Thoracic aorta endothelial cell (primary cell): ENCODE measurements at places on chromosomes 11 and 22. TPM values are rescaled to one million over a fixed set of nuclear protein-coding genes. Genes with fewer than 3 reads are reported as not detected.

The POU2AF2 gene
- not detected in 2 replicates for total RNA-seq

The SYT7 gene
- total RNA-seq, result 0.13 and 0.36 TPM in 2 replicates

The CERK gene
- 75.8 and 97.7 TPM in 2 replicates for total RNA-seq

The OR52N4 gene
- total RNA-seq, result not detected in 2 replicates

The SLC5A1 gene
- not detected in 2 replicates for total RNA-seq

The TREH gene
- total RNA-seq, result not detected in 2 replicates

The OR51B2 gene
- not detected in 2 replicates for total RNA-seq

The NARS2 gene
- 20.2 and 22.6 TPM in 2 replicates for total RNA-seq

The NCR3LG1 gene
- total RNA-seq, result 25.0 and 38.1 TPM in 2 replicates

The TMPRSS13 gene
- total RNA-seq, result not detected in 2 replicates

The FAM180B gene
- total RNA-seq, result not detected in 2 replicates

The AP2A2 gene
- total RNA-seq, result 81.3 and 86.6 TPM in 2 replicates

The TSSK2 gene
- not detected in 2 replicates for total RNA-seq

The SLC22A25 gene
- total RNA-seq, result not detected in 2 replicates

The SLC35F2 gene
- total RNA-seq, result 77.3 and 87.6 TPM in 2 replicates

The NAALADL1 gene
- 4.4 and 5.2 TPM in 2 replicates for total RNA-seq

The PLAAT2 gene
- not detected in 2 replicates for total RNA-seq

The CSRP3 gene
- total RNA-seq, result not detected in 2 replicates

The ALG9 gene
- 35.2 and 38.5 TPM in 2 replicates for total RNA-seq

The SIDT2 gene
- 11.0 and 12.8 TPM in 2 replicates for total RNA-seq

The TRIM29 gene
- not detected in 2 replicates for total RNA-seq

The CRYBB3 gene
- total RNA-seq, result not detected in 2 replicates

The OTOG gene
- not detected in 2 replicates for total RNA-seq

The MTA2 gene
- 195 and 203 TPM in 2 replicates for total RNA-seq

The PSMD13 gene
- total RNA-seq, result 184 and 220 TPM in 2 replicates

The IFT27 gene
- total RNA-seq, result 14.4 and 18.1 TPM in 2 replicates

The PEX16 gene
- 21.0 and 21.3 TPM in 2 replicates for total RNA-seq

The TTC36 gene
- 0.27 and 0.50 TPM in 2 replicates for total RNA-seq

The NXPE2 gene
- 0.13 TPM in 1 of 2 replicates, not detected in the other for total RNA-seq

The SLC7A4 gene
- total RNA-seq, result not detected in 2 replicates

The GAB4 gene
- total RNA-seq, result not detected in 2 replicates

The PRR33 gene
- total RNA-seq, result not detected in 2 replicates

The GSTT2B gene
- total RNA-seq, result 7.1 and 11.4 TPM in 2 replicates

The VPREB1 gene
- not detected in 2 replicates for total RNA-seq

The PHLDA2 gene
- total RNA-seq, result 7.6 and 11.4 TPM in 2 replicates

The FXYD2 gene
- 0.40 and 0.50 TPM in 2 replicates for total RNA-seq

The KRTAP5-11 gene
- total RNA-seq, result not detected in 2 replicates

The ARVCF gene
- total RNA-seq, result 40.2 and 44.3 TPM in 2 replicates

The ARHGAP42 gene
- total RNA-seq, result 4.4 and 4.6 TPM in 2 replicates

The SPI1 gene
- not detected in 2 replicates for total RNA-seq

The ANKK1 gene
- under 0.01 and 0.07 TPM in 2 replicates for total RNA-seq

The APOL1 gene
- 8.5 and 17.2 TPM in 2 replicates for total RNA-seq

The BARX2 gene
- not detected in 2 replicates for total RNA-seq

The SGSM1 gene
- 0.27 and 0.50 TPM in 2 replicates for total RNA-seq

The CASP5 gene
- 0.72 TPM in 1 of 2 replicates, not detected in the other for total RNA-seq

The MGAT3 gene
- total RNA-seq, result not detected in 2 replicates

The ENTHD1 gene
- total RNA-seq, result not detected in 2 replicates

The GRAP2 gene
- not detected in 2 replicates for total RNA-seq

The PRR5 gene
- 1.1 and 4.5 TPM in 2 replicates for total RNA-seq
